Right lobe of liver (tissue), 6 donors: ENCODE measurements at places on chromosomes 1 and 21. TPM values are rescaled to one million over a fixed set of nuclear protein-coding genes. Genes with fewer than 3 reads are reported as not detected.

GRCh38 chr1:2633366-2633935 lies 635 bp upstream of the MMEL1 start:
- H3K27me3 ChIP-seq = no peaks in the 10 kb centered on the region
- DNase-seq = no peak
- H3K36me3 ChIP-seq = no peaks in the 10 kb centered on the region
- no peaks in the 10 kb centered on the region for H3K4me1 ChIP-seq
- H3K4me3 ChIP-seq = no peak overlapping the region
- H3K27ac ChIP-seq = no peak overlapping the region

- no peaks in the 10 kb centered on the region for H3K36me3 ChIP-seq
- H3K4me1 ChIP-seq = peaks cover 6% of the 10 kb centered on the region
- no peaks in the 10 kb centered on the region for H3K27me3 ChIP-seq
- no peak overlapping the region for H3K4me3 ChIP-seq
- DNase-seq = no peak
- no peak overlapping the region for H3K27ac ChIP-seq
Measured at GRCh38 chr1:58786927-58787245, 3.0 kb upstream of the JUN start.

GRCh38 chr1:905811-906599 lies 17.7 kb upstream of the SAMD11 start:
- H3K36me3 ChIP-seq = no peaks in the 10 kb centered on the region
- H3K27ac ChIP-seq = no peak overlapping the region
- no peaks in the 10 kb centered on the region for H3K4me1 ChIP-seq

DNA sequence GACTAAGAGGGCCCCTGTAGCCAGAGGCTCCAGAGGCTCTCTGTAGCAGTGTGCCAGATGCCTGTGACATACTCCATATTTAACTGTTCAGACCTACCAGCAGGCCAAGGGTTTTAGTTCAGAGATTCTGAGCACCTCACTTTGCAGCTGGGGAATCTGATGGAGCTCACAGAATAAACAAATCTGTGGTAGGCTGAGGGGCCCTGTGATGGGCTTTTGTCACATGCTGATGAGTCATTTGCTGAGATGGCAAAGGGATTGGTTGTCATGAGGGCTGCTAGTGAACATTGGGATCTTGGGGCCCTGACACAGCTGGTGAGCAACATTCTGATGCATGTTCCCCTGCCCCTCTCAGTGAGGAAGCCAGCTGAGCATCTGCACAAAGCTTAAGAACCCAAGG lies 482.2 kb downstream of the CAMTA1 start:
- H3K4me3 ChIP-seq = no peak overlapping the region
- no peak for DNase-seq
- no peaks in the 10 kb centered on the region for H3K27me3 ChIP-seq
- H3K4me1 ChIP-seq = no peaks in the 10 kb centered on the region
- no peaks in the 10 kb centered on the region for H3K36me3 ChIP-seq

DNA sequence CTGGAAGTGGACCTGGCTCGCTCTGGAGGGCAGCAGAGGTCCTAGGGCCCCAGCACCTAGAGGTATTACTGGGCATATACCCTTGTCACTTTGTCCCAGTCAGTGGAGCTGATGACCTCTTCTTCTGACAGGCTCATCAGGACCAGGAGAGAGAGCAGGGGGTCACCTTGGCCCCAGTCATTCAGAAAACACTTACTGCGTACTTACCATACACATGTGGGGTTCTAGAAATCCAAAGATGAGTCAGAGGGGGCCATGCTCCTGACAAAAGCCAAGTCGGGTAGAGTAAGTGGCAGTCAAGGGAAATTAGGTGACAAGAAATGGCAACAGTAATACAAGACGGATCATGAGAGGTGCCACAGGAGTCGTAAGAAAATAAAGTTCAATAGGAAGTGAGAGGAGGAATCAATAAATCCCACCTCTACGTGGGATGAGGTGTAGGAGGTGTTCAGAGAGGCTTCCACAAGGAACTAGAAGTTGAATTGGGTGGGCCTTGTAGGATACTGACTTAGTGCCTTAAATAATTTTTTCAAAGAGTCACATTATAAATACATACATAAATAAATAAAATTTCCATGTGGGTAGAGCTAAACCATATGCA lies 6.8 kb downstream of the KCNC4 start:
- H3K27me3 ChIP-seq = no peaks in the 10 kb centered on the region
- no peaks in the 10 kb centered on the region for H3K36me3 ChIP-seq
- H3K4me1 ChIP-seq = no peaks in the 10 kb centered on the region
- H3K4me3 ChIP-seq = no peak overlapping the region

Gene ERICH3
- total RNA-seq = 0.20 TPM

Gene DTL
- 12.2 TPM for total RNA-seq

DNA sequence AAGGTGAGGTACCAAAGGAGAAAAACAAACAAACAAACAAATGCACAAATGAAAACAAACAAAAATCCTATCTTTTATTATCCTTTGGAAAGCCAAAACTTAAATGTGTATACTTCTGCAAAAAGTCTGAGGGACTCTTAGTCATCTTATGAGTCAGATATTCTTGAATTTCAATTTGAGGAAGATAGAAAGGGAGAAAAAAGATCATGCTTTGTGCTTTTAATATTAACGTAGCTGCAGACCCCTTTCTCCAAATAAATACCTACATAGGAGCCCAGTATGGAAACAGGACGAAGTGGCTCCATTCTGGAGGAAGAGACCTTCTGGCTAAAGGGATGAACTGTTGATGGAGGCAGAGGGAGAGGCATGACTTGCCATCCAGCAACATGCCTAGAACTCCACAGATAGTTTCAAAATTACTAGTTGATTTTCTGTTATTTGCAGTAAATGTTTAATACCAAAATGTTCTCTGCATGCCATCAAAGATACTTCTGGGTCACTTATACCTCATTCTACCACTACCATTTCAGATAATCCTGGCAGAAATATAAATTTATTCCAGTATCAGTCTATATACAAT lies 25.4 kb downstream of the NUP210L start:
- H3K4me1 ChIP-seq = no peaks in the 10 kb centered on the region
- DNase-seq = no peak

DNA sequence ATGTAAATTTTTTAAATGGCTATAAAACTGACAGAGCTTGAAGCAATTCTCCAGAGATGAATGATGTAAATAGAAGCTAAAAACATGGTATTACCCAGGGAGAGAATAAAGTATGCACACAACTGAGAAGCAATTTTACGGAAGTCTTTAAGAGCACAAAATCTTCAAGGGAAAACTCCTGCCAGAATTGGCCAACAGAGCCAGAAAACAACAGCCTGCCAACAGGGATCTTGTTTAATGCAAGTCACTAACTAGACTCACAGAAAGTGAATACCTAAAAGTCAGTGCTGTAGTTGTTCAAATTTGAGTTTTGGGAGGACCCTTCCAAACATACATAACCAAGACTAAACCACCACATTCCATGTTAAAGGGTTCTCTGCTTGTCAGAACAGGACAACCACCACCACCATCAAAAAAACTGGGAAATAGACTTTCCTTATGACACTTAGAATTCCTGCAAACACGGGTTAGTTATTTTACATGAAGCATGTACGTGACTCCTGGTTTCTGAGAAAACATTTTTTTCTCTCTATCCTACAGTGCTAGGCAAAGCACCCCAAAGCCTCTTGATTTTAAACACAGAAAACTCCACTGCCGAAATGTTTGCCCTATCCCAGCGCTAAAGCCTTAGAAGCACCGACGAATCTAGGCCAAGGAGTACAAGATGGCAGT lies 1.6 kb downstream of the EPS15 start:
- no peaks in the 10 kb centered on the region for H3K27me3 ChIP-seq
- H3K36me3 ChIP-seq = no peaks in the 10 kb centered on the region
- H3K4me1 ChIP-seq = peaks cover 3% of the 10 kb centered on the region
- peak overlapping the region; percentile 72 for H3K4me3 ChIP-seq

- H3K27ac ChIP-seq = no peak overlapping the region
- H3K4me1 ChIP-seq = no peaks in the 10 kb centered on the region
- no peak for DNase-seq
- H3K27me3 ChIP-seq = no peaks in the 10 kb centered on the region
- H3K36me3 ChIP-seq = no peaks in the 10 kb centered on the region
Measured at GRCh38 chr1:157239936-157240335, 101.7 kb upstream of the ETV3 start.

Gene DYNLT5
- 0.44 TPM for total RNA-seq

GRCh38 chr1:84859866-84860265 lies 33.1 kb downstream of the LPAR3 start:
- no peaks in the 10 kb centered on the region for H3K27me3 ChIP-seq
- H3K4me3 ChIP-seq = no peak overlapping the region
- no peak overlapping the region for H3K27ac ChIP-seq
- H3K36me3 ChIP-seq = no peaks in the 10 kb centered on the region
- DNase-seq = no peak

DNA sequence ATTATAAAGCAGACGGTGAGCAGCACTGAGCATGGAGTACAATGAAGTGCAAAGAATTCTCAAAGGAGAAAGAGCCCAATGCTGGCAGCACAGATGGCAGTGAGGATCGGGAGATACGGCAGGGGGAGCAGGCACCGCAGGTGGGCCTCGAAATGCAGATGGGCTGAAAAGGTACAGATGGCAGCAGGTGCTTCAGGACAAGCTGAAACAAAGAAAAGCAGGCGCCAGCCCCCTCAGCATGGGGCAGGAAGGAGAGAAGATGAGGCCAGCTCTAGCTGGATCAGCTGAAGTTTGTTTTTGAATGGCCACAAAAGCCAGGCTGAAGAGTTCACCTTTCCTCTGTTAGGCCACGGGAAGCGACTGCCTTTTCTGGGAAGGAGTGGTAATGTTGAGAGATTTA lies 7.7 kb downstream of the CFAP298 start:
- no peak overlapping the region for H3K27ac ChIP-seq
- no peak overlapping the region for H3K4me3 ChIP-seq
- H3K36me3 ChIP-seq = no peaks in the 10 kb centered on the region
- H3K4me1 ChIP-seq = no peaks in the 10 kb centered on the region
- no peak for DNase-seq

GRCh38 chr1:90862782-90863181 lies 145.7 kb upstream of the BARHL2 start:
- H3K27ac ChIP-seq = no peak overlapping the region
- no peak overlapping the region for H3K4me3 ChIP-seq
- no peak for DNase-seq
- no peaks in the 10 kb centered on the region for H3K36me3 ChIP-seq

Gene TNN
- total RNA-seq = 0.59 TPM

GRCh38 chr1:91684481-91685196 lies 184.0 kb downstream of the CDC7 start:
- H3K36me3 ChIP-seq = peaks cover 2% of the 10 kb centered on the region
- no peak for DNase-seq
- no peaks in the 10 kb centered on the region for H3K4me1 ChIP-seq

DNA sequence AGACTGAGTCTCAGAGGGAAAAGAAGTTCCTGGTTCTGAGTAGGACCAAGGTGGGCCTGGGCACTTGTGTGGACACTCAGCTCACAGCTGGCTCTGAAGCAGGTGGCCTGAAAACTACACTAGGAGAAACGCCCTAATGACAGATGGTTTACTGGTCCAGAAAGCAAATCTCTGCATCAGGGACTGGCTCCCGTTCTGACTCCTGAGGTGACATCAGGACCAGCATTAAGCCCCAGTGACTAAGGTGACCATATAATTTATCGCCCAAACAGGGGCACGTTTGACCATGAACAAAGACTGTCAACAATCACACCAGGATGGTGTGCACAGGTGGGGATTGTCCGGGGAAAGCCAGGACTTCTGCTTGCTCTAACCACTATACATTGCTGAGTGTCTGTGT lies 12.2 kb upstream of the CD34 start:
- no peak overlapping the region for H3K27ac ChIP-seq
- no peaks in the 10 kb centered on the region for H3K36me3 ChIP-seq
- H3K4me3 ChIP-seq = no peak overlapping the region
- DNase-seq = no peak

GRCh38 chr21:36245115-36245514 lies 74.9 kb upstream of the MORC3 start:
- no peak overlapping the region for H3K27ac ChIP-seq
- H3K27me3 ChIP-seq = no peaks in the 10 kb centered on the region
- H3K36me3 ChIP-seq = peaks cover 5% of the 10 kb centered on the region
- no peak overlapping the region for H3K4me3 ChIP-seq
- DNase-seq = no peak

DNA sequence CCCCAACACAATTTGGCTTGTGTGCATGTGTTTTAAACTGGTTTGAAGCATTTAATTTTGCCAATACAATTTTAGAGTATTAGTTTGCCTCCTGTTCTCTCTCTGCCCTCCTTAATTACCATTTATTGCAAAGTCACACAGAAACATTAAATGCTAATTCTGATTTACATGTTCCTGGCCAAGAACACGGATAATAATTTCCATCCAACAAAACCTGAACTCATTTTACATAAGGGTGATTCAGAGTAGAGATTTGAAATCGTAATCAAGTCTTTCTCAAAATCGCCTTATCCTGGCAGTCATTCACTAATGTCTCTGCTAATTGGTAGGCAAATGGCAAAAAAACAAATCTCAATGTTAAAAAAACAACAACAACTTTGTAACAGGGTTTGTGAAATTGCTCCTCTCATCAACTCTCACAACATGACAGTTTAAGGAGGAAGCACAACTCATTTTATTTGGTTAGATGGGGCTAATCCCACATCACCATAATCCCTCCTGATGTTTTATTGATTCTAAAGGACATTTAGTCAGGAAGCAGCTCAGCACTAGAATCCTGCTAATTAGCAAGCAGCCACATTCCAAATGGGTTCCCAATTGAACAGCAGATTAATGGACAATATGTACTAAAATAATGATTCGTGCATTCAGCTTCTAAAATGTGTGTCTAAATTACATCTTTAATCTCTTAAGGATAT lies 55.9 kb downstream of the C1orf87 start:
- no peak overlapping the region for H3K27ac ChIP-seq
- H3K27me3 ChIP-seq = no peaks in the 10 kb centered on the region
- no peaks in the 10 kb centered on the region for H3K4me1 ChIP-seq

Gene OLFML2B
- total RNA-seq = 0.37 TPM
